ENCODE measurements at places on chromosomes 4 and X.

DNA sequence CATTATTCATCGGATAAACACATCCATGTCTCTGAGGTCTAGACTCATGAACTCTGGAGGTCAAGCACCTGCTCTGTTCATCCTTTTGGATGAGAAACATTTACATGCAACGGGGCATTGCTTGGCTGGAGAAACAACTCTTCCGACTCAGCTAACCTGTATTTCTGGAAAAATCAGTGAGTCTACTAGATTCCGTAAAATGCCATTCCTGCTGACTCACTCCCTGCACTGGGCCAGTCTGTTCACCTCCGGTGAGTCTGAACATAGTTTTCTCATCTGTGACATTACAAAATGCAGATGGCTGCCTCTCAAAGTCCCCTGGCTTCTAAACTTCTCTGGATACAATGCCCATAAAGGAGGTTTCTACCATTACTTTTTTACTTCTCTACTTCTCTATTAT, 185.7 kb upstream of the HS3ST1 start:
- no peak for DNase-seq

- no peak for DNase-seq
Measured at GRCh38 chr4:159079074-159079473, 23.8 kb upstream of the RAPGEF2 start.

DNA sequence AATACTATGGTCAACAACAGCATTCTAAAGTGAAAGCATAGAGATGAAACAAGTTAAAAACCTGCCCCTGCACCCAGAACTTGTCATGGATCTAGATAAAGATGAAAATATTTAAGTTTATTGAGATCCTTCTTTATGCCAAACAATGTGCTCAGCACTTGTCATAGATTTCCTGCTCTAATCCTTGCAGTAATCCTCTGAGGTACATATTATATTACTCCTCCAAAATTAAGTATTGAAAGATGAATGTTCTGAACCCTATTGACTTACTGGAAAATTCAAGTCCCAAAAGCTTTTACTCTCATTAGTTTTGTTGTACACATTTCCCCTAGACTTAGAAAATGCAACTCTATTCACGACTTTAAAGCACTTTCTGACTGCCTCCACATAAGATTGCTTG, 35.6 kb downstream of the CAMK2D start:
- no peak for DNase-seq

DNA sequence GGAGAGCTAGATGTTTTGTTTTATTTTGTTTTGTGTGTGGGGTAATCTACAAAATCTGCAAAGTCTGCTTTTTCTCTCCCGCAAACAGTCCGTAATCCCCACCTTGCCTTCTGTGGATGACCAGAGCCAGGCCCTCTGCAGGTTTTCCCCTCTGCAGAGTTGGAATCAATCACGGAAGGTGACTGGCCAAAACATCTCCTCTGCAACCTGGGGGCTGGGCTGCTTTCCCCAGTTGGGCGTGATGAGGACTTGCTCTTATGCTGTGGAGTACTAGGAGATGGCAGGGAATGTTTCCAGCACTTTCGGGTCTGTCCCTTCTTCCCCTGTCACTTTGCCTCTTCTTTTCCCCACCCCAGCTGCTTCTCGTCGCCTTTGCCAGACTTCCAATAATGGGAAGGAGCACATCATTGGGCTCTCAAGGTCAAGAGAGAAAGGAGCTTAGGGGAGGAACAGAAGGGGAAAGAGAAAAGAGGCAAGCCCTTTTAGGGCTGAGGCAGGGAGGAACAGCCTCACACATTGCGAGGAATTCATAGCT, 1.1 kb downstream of the TMEM35A start:
- no peak for DNase-seq

DNA sequence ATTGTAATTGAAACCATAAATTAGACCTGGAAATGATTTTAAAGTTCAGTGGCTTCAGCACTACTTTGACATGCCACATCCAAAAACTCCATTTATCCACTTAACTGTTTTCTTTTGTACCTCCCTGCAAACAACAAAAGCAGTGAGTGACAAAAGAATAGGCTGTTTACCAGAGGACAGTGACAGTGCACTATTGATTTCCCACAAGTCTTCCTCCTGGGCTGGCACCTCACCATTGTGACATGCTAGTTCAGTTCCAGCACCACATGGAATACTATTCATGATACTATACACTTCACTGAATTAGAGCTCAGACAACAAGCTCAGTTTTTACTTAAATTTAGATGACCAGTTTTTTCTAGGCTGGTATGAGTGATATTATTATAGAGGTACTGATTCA, 29.3 kb downstream of the MOSPD2 start:
- no peak for DNase-seq

DNA sequence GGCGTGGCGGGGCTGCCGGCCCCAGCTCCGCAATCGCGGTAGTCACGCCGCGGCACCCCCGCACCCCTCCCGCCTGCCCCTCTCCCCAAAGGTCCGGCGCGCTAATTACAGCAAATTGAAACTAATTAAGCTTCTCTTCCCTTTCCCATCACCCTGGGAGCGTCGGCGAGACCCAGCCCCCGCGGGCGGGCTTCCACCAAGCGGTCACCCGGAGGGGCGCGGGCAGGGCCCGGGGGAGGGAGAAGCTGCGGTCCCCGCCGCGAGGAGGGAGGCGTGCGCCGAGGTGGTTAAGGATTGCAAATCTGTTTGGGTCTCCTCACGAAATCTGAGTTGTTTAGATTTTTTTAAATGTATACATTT, 13.1 kb downstream of the ARX start:
- no peak for DNase-seq

- DNase-seq: no peak
Measured at GRCh38 chr4:89303814-89304388, 3.7 kb downstream of the GPRIN3 start.

GRCh38 chrX:776061-776460, 145.5 kb downstream of the SHOX start:
- no peak for DNase-seq

DNA sequence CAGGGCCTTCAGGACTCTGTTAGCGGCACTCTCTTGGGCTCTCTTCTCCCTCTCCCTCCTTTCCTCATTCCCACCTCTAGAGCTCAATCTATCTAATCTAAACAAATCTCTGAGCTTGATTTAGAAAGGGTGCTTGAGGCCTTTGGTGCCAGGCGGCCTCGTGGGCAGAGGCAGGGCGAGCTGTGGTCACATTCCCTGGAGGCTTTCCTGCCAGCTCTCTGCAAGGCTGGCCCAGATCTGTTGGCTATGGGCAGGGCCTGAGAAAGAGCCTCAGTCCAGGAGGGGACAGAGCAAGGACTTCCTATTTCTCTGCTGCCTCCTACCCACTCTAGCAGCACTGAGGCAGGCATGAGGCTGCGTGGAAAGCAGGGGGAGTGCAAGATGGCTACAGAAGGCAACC, 38.6 kb downstream of the PJA1 start:
- DNase-seq: no peak

GRCh38 chr4:119550857-119551532, 77.6 kb downstream of the PDE5A start:
- no peak for DNase-seq

- DNase-seq: no peak
Measured at GRCh38 chr4:53855581-53856250, 208.7 kb downstream of the CHIC2 start.

- DNase-seq: no peak
Measured at GRCh38 chrX:45774961-45775360, 574.3 kb upstream of the DIPK2B start.

- DNase-seq: no peak
Measured at GRCh38 chr4:99594818-99595217, 20.2 kb downstream of the MTTP start.

DNA sequence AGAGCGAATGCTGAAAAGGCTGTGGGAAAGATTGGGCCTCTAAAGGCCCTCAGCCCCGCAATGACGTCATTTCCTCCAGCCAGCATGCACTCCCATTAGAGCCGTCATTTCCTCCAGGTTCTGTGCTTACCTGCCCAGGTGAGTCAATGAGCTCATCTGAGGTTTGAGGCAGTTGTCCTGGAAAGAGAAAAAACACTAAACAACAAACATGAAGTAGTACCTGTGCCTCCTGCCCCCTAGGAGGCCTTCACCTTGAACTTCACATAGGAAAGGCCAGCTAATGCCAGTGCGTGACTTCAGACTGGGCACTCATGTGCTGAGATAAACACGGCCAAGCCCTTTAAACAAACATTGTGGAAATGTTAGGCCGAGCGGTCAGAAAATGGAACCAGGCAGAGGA, 55.9 kb downstream of the FHDC1 start:
- no peak for DNase-seq

GRCh38 chrX:150038986-150039599, 100.8 kb upstream of the EOLA2 start:
- DNase-seq: no peak

GRCh38 chr4:27084685-27085361, 224.2 kb downstream of the STIM2 start:
- no peak for DNase-seq

DNA sequence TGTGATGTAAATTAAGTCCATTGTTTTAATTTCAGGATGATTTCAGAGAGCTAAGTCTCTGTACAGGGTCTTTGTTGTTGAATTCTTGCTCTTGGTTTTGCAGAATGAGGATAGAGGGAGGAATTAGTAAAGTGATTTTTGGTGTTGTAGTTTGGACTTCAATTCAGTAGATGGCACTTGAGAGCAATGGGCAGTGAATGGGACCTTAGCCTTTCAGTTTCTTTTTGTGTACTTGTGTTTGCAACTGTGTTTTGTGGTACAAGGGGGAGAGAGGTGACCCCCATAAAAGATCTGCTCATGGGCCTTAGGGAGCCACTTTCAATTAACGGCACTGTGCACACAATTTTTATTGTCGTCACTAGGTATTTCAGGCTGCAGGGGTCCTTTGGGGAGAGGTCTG, 340.0 kb downstream of the DCAF12L2 start:
- no peak for DNase-seq

GRCh38 chrX:47174846-47175587, 18.6 kb upstream of the UBA1 start:
- DNase-seq: no peak

- DNase-seq: no peak
Measured at GRCh38 chrX:123450222-123450621, 266.1 kb downstream of the GRIA3 start.

GRCh38 chr4:26784207-26784865, 76.3 kb upstream of the STIM2 start:
- DNase-seq: no peak

- DNase-seq: no peak
Measured at GRCh38 chr4:175422331-175422730, 389.7 kb downstream of the GPM6A start.

DNA sequence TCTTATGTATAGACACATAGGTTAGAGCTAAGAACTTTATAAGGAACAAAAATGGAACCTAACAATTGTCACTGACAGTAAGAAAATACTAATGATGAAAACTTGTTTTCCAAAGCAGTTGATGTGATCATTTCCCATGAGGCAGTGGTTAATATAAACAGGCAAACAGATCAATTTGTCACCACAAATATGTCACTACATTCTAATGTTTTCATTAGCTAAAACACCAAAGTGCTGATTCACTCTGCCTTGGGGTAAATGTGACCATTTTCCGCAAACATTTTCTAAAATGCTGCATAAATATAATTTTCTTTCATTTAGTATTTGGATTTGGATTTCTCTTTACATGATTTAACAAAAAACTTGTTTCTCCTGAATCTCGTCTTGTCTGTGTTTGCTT, 408.9 kb upstream of the CTSO start:
- DNase-seq: no peak

DNA sequence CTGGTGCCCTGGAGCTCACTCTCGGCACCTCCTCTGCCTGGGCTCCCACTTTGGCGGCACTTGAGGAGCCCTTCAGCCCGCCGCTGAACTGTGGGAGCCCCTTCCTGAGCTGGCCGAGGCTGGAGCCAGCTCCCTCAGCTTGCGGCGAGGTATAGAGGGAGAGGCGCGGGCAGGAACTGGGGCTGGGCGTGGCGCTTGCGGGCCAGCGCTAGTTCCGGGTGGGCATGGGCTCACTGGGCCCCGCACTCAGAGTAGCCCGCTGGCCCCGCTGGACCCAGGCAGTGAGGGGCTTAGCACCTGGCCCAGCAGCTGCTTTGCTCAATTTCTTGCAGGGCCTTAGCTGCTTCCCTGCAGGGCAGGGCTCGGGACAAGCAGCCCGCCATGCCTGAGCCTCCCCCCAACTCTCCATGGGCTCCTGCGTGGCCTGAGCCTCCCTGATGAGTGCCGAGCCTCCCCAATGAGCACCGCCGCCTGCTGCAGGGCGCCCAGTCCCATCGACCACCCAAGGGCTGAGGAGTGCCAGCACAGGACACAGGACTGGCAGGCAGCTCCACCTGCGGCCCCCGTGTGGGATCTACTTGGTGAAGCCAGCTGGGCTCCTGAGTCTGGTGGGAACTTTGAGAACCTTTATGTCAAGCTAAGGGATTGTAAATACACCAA, 26.7 kb upstream of the FAM90A26 start:
- no peak for DNase-seq

DNA sequence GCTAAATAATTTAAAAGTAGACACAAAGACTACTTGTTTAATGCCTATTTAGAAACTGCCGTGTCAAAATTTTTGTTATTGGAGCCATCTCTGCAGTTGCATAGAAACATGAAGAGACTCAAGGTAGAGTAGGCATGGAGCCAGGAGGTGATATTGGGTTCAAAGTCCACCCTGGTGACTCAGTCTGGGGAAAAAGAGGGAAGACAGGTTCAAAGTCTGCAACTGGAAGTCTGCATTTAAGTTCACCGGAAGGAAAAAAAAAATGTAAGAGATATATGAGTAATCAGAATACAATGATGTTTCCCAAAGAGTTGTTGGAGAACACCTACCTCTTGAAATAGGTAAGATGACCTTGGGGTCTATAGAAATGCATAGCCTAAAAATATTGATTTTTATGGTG, 67.4 kb upstream of the QRFPR start:
- DNase-seq: no peak

DNA sequence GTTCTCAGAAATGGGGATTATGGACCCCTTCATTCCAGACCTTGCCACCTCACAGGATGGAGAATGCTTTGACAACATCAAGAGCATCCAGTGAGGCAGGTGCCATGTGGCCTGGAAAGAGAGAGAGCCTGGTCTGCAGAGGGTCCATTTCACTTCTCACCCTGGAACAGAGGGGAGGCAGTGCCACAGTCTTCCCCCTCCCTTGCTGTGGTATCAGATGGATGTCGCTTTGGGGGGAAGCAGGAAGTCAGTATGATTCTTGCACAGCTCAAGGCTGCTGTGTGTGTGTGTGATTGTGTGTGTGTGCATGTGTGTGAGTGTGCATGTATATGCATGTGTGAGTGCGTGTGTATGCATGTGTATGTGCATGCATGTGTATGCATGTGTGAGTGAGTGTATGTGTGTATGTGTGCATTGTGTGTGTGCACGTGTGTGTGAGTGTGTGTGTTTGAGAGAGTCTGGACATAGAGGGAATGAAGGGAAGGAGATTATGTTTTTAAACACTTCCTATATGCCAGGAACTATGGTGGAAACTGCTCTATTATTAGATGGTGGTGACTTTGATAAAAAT, 328.6 kb upstream of the CLNK start:
- DNase-seq: no peak

GRCh38 chr4:16158504-16158852, 67.8 kb downstream of the TAPT1 start:
- no peak for DNase-seq

DNA sequence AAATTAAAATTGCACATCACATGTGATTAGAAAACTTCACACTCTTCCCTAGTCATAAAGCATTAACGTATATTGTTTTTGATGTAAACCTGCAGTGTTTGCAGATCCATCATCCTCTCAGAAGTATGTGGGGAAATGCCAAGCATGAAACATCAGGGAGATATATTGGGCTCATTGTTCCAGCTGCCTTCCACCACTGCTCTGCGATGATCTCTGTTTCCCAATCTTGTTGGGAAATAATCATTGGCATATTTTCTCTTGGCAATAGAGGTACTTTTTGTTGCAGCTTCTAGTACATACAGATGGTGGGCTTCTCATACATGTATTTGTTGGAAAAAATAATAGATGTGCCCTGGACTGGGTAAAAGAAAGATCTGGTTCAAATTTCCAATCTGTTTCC, 466.3 kb upstream of the HS3ST1 start:
- DNase-seq: no peak

Measured in stimulated activated CD8-positive, alpha-beta memory T cell treated with anti-CD3 and anti-CD28 coated beads, Interleukin-2, amount 100 ng/mL, for 1 hour (primary cell).